Cardiac muscle cell (in vitro differentiated cells and primary cell): ENCODE measurements at places on chromosomes 16 and 17. TPM values are rescaled to one million over a fixed set of nuclear protein-coding genes. Genes with fewer than 3 reads are reported as not detected.

GRCh38 chr16:80954985-80955384, 51.7 kb downstream of the CMC2 start:
- no peak for DNase-seq
- H3K4me1 ChIP-seq, result no peaks in the 10 kb centered on the region
- no peaks in the 10 kb centered on the region for H3K27me3 ChIP-seq
- H3K27ac ChIP-seq, result no peak overlapping the region
- H3K36me3 ChIP-seq, result no peaks in the 10 kb centered on the region

HOXB3 gene
- 37.7 and 42.4 TPM in 2 replicates for total RNA-seq

MATCAP1 gene
- 57.8 and 78.1 TPM in 2 replicates for total RNA-seq

- H3K27me3 ChIP-seq, result no peaks in the 10 kb centered on the region
- H3K27ac ChIP-seq, result no peak overlapping the region
- peaks cover 4% of the 10 kb centered on the region for H3K36me3 ChIP-seq
Measured at GRCh38 chr17:59811209-59811608, 81.5 kb downstream of the TUBD1 start.

DNA sequence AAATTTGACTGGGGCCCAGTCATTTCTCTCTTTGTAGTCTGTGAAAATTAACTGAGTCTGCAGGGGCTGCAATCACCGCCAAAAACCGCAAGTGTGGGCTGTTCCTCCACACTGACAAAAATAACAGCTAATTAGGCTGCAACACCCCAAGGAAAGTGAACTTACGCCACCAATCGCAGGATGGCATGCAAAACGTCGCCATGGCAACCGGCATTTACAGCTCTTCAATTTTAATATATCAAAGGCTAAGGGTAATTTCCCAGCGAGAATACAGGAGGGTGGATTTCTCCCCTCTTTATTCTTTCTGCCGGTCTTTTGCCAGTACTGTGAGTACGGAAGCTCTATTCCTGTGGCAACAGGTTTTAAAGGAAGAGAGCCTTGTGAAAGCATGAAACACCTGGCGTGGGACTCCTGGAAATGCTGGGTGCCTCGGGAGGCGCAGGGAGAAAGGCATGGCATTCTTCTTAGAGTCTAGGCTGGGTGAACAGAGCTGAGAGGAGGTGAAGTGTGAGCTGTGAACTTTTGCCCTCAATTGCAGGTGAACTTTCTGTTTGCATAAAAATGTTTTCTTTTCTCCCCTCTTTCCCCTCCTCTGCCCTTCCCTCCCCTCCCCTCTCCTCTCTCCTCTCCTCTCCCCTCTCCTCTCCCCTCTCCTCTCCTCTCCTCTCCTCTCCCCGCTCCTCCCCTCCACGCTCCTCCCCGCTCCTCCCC, 399.7 kb downstream of the XYLT1 start:
- H3K4me3 ChIP-seq, result no peak overlapping the region
- H3K36me3 ChIP-seq, result no peaks in the 10 kb centered on the region
- DNase-seq, result peak; percentile 8
- no peak overlapping the region for H3K27ac ChIP-seq

- peaks cover 37% of the 10 kb centered on the region for H3K4me1 ChIP-seq
- H3K27me3 ChIP-seq, result no peaks in the 10 kb centered on the region
- H3K4me3 ChIP-seq, result peak within 1 kb of the TSS; percentile 99
- no peaks in the 10 kb centered on the region for H3K36me3 ChIP-seq
- DNase-seq, result peak; percentile 92
Measured at GRCh38 chr16:4315186-4316107, at the start of gene GLIS2. Gene GLIS2, plus strand, starts transcription at chr16:4316067. Its CDS starts 16,214 bp downstream, at chr16:4332281.

GNG13 gene
- not detected in 2 replicates for total RNA-seq

GRCh38 chr17:46100590-46100989, 92.6 kb downstream of the KANSL1 start:
- H3K36me3 ChIP-seq, result no peaks in the 10 kb centered on the region
- H3K4me1 ChIP-seq, result peaks cover 4% of the 10 kb centered on the region
- H3K27ac ChIP-seq, result peak overlapping the region; percentile 69
- no peak overlapping the region for H3K4me3 ChIP-seq
- DNase-seq, result no peak

- peak overlapping the region; percentile 16 for H3K27ac ChIP-seq
- H3K27me3 ChIP-seq, result no peaks in the 10 kb centered on the region
- H3K36me3 ChIP-seq, result no peaks in the 10 kb centered on the region
- peak; percentile 83 for DNase-seq
Measured at GRCh38 chr17:4329838-4330237, 36.6 kb downstream of the UBE2G1 start.

DNA sequence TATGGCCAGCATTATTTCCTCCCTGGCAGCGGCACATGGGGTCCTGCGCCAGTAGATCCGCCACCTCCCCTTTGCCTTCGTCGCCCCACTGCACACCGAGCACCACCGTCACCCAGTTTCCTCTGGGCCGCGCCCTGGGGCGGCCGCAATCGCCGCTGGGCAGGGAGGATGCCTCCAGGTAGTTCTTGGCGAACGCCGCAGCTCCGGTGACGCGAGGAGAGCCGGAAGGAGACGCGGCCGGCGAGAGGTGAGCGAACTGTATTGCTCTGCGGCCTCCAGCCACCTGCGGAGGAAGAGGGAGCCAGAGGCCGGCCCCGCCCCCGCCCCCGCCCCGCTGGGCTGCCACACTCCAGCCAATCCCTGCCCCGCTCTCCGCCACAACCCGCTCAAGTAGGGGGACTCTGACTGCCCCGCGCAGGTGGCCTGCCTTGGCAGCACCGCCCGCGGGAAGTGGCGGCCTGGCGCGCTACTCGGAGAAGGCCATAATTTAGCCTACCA, 11.8 kb upstream of the SLFN13 start:
- H3K4me1 ChIP-seq, result no peaks in the 10 kb centered on the region
- no peaks in the 10 kb centered on the region for H3K36me3 ChIP-seq
- H3K4me3 ChIP-seq, result peak overlapping the region; percentile 10
- H3K27ac ChIP-seq, result no peak overlapping the region
- H3K27me3 ChIP-seq, result peaks cover 97% of the 10 kb centered on the region

DNA sequence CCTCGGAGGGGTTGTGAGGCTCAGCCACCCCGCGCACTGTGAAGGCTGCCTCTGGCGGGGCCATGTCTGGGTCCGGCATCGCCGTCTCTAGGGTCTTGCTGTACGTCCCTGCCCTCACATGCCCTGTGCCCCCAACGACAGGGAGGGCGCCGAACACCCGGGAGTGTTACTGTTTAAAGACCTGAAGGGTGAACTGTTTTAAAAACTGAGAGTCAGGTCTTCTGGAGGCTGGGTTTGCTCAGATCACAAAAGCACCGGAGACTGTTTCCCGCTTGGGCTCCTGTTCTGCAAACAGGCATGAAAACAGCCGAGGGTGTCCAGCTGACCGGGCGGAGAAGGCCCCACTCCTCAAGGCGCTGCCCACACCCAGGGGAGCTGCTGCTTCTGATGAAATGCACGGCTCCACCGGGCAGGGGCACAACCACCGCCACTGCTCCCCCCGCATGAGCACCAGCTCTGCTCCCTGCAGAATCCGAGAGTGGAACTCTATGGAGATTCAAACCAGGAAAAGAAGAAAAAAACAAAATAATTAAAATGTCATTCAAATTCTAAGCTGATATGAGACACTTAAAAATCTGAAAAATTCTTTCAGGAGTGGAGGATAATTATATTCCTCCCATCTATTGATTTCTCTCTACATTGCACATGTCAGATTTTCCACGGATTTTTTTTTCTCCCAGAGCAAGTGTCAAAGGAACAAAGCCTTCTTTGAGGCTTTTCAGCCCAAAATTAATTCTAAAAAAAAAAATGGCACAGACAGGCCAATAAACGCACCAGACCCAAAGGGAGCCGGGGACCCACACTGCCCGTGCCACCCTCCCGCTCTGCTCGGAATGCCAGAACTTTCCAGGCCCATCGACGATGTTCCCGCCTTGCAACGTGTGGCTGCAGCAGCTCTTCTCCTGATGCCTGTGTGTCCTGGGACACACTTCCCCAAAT, 74.3 kb downstream of the LMF1 start:
- no peak for DNase-seq
- H3K36me3 ChIP-seq, result no peaks in the 10 kb centered on the region
- H3K4me3 ChIP-seq, result no peak overlapping the region

TBC1D3B gene
- 2.3 and 5.5 TPM in 2 replicates for total RNA-seq

- no peaks in the 10 kb centered on the region for H3K27me3 ChIP-seq
- no peak overlapping the region for H3K27ac ChIP-seq
- no peaks in the 10 kb centered on the region for H3K4me1 ChIP-seq
- H3K4me3 ChIP-seq, result no peak overlapping the region
- H3K36me3 ChIP-seq, result no peaks in the 10 kb centered on the region
Measured at GRCh38 chr17:55224746-55225145, 40.0 kb upstream of the HLF start.

- H3K36me3 ChIP-seq, result no peaks in the 10 kb centered on the region
- no peak overlapping the region for H3K27ac ChIP-seq
- DNase-seq, result no peak
- no peaks in the 10 kb centered on the region for H3K4me1 ChIP-seq
Measured at GRCh38 chr16:80441935-80442334, 98.9 kb upstream of the DYNLRB2 start.

PIRT gene
- total RNA-seq, result not detected in 2 replicates

- H3K27ac ChIP-seq, result no peak overlapping the region
- H3K4me1 ChIP-seq, result no peaks in the 10 kb centered on the region
- no peaks in the 10 kb centered on the region for H3K36me3 ChIP-seq
- peaks cover 98% of the 10 kb centered on the region for H3K27me3 ChIP-seq
- no peak overlapping the region for H3K4me3 ChIP-seq
Measured at GRCh38 chr16:52548261-52549010, 1.5 kb upstream of the TOX3 start.

MPDU1 gene
- 90.9 and 128 TPM in 2 replicates for total RNA-seq

GRCh38 chr17:80832266-80832676, 159.4 kb upstream of the CHMP6 start:
- H3K27ac ChIP-seq, result peak overlapping the region; percentile 75
- peaks cover 5% of the 10 kb centered on the region for H3K4me1 ChIP-seq
- peak; percentile 75 for DNase-seq
- no peaks in the 10 kb centered on the region for H3K27me3 ChIP-seq
- H3K36me3 ChIP-seq, result no peaks in the 10 kb centered on the region
- no peak overlapping the region for H3K4me3 ChIP-seq

CD300E gene
- 0.07 TPM in 1 of 2 replicates, not detected in the other for total RNA-seq

DNA sequence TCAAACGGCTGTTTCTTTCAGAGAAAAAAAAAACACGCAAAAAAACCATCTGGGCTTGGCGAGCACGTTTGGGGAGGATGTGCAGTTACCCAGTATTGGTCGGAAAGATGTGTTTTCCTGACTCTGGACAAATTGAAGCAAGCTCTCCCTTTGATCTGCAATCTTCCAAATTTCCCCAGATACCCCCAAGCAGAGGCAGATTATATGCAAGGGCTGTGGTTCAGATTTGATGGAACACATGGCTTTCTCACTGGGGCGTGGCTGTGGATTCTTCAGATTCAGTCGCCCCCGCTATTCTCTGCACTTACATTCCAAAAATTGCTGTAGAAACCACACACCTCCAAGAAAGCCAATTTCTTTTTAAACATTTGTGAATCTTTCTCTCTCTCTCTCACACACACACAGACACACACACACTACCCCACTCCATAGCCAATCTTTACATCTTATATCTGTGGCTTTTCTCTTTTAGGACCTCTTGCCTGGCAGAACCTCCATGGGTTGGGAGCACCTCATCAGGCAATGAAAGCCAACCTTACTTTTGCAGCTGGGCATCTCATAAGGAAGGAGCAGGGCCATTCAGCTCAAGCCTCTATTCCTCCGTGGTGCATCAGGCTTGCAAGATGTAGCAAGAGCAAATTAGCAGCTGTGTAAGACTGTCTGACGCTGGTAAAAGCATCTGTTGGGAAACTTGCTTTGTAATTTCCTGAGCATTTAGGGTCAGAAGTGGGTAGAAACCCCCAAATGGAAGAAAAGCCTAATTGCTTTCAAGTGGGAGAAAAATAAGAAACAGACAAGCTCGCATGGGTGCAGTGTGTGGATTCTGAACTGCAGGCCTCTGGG, 103.9 kb upstream of the FAM20A start:
- no peaks in the 10 kb centered on the region for H3K27me3 ChIP-seq
- H3K4me1 ChIP-seq, result peaks cover 17% of the 10 kb centered on the region
- no peak overlapping the region for H3K4me3 ChIP-seq
- no peaks in the 10 kb centered on the region for H3K36me3 ChIP-seq
- no peak overlapping the region for H3K27ac ChIP-seq
- DNase-seq, result no peak

- H3K36me3 ChIP-seq, result peaks cover 11% of the 10 kb centered on the region
- DNase-seq, result no peak
- peak overlapping the region; percentile 100 for H3K27ac ChIP-seq
- peak overlapping the region; percentile 74 for H3K4me3 ChIP-seq
- no peaks in the 10 kb centered on the region for H3K27me3 ChIP-seq
- H3K4me1 ChIP-seq, result peaks cover 3% of the 10 kb centered on the region
Measured at GRCh38 chr16:2778630-2778958, 1.5 kb upstream of the ELOB start.
